Stimulated activated CD8-positive, alpha-beta memory T cell treated with anti-CD3 and anti-CD28 coated beads, Interleukin-15, amount 100 ng/mL, for 24 hours (primary cell): ENCODE measurements at places on chromosomes 3 and 15.

DNA sequence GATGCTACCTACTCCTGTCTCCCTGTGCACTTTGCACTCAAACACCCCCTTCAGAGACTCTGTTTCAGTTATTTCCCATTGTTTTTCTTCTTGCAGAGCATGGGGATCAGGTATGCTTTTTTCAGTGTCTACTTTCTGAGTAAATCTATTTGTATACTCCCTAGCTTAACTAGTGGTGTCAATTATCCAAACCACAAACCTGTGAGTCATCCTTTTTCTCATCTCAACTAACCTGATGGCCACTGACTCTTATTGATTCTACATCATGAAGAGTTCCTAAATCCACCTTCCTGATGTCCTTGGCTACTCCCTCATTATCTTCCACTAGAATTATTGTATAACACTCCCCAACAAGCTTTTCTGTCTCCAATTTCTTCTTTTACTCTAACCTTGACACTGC, 68.0 kb downstream of the DIPK2A start:
- DNase-seq: no peak

DNA sequence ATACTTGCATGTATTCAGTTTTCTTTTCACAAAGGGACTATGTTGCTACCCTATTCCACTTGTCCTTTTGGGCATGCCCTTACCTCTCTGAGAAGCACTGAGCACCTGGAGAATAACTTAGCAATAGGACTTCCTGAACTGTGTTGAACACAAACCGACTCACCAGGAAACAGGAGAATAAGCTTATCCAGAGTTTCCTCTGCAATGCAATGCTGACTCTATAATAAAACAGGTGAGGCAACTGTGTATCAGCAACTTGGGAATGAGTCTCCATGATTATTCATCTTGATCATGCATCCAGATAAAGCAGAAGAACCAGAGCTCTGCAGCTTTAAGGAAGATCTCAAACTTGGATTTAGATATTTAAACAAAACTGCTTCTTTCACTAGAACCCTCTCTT, 806.5 kb downstream of the IGSF11 start:
- DNase-seq: no peak

GRCh38 chr15:69014454-69014853, at the start of gene NOX5:
Gene NOX5 (plus strand): TSS chr15:69014695. CDS start chr15:69014736, 41 bp downstream.
- no peak for DNase-seq

DNA sequence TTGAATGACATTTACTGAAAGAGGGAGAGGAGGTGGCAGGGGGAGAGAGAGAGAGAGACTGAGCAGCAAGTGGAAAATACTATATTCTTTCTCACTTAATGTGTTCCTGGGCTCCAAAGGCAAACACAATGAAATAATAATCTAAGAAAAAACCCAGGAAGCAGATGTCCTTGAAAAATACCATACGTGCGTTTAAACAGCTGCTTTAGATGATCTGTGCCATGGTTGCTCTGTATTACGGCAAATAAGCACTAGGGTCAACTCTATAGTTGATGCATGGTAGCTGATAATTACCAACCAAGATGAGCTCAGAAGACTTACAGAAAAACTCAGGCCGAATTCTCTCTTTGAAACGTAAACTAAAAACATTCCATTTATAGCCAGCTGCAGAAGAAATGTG, 410.3 kb upstream of the TBL1XR1 start:
- no peak for DNase-seq

DNA sequence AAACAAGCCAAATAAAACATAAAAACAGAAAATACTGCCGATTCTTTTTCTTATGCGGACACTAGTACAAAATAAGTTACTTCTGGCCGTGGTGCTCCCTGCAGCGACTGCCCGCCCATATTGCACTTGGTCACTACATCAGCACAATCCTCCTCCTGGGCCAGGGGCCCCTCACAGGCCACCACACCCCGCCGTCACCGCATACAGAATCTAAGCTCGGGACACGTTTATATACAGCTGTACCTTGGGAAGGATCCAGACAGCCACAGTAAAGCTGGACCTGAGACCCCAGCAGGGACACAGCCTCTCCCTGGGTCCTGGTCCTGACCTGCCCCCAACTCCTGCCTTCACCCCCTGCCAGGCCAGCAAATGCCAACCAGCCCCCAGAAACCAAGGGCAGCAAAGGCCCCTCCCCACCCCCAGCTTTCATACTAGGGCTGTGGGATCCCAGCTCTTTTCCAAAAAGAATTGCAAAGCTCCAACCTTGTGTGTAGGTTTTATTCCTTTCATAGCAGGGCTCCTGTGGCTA, 12.9 kb upstream of the DNAJB8 start:
- DNase-seq: no peak
